GM13976 (cell line): ENCODE measurements at places on chromosomes 12 and 14.
A peak's percentile ranks its signal among the peaks of the same experiment; 100 is the strongest.

DNA sequence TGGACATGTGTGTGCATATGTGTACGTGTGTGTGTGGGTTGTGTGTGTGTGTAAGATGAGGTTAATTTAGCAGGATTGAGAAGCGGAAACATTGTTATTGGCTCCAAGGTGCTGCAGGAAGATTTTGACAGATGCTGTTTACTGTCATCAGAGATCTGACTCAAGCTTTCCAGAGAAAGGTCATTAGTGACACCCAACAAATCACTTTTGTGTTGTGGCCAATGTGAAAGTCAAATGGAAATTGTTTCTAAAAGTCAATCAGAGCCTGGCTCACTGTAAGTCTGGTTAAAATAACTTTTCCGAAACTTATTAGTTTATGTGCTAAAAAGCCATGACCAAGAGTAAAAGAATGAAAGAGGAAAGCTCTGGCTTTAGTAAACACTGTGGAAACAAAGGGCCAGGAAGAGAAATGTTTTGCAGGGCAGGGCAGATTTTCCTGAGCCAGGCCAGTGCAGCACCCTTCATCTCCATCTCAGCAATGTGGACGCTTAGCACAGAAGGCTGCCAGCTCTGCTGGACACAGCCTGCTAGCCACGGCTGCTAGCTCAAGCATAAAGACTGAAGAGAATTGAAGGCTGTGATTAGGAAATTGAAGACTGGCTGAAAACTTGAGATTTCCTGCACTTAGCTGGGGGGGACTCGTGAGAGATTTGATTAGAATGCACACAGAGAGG lies 235.8 kb downstream of the NEDD1 start:
- DNase-seq, result no peak

GRCh38 chr14:25431211-25432076 lies 381.5 kb upstream of the STXBP6 start:
- DNase-seq, result no peak

DNA sequence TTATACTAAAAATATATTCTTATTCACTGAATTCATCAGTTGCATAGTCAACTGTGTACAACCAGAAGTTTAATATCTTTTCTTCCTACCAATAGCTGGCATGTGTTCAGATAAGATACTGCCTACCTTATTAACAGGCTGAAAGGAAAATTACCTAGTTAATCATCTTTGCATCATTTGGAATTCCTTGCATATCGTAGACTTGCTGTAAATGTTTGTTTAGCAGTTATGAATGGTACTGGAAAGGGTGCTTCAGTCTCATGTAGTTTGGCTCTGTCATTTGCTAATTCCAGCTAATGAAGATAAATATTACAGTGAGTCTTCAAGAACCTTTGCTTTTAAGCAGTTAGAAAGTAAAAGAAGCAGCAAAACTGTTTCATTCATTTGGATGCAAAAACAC lies 84.4 kb downstream of the PPHLN1 start:
- DNase-seq, result no peak

GRCh38 chr14:22748631-22749068 lies 17.8 kb upstream of the OXA1L start:
- peak; percentile 53 for DNase-seq

GRCh38 chr12:63396135-63396534 lies 245.1 kb upstream of the AVPR1A start:
- no peak for DNase-seq
